ENCODE measurements at places on chromosomes 4 and X.

DNA sequence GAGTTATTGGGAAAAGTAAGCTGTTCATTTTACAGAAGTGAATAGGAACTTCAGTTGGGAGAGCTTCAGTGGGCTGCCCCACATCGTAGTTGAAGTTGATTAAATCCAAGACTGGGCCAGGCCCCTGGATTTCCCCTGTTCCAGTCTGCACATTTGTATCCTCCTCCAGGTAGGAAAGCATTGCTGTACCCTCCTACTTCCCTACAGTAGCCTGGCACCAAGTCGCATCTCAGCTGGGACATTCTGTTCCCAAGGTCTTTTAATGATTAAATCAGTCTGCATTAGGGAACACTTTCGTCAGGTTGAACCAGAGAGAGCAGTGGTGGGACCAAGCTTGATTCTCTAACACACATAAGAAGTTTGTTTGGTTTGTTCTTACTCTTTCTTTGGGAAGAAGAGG lies 165.8 kb upstream of the PPARGC1A start:
- no peak for DNase-seq

DNA sequence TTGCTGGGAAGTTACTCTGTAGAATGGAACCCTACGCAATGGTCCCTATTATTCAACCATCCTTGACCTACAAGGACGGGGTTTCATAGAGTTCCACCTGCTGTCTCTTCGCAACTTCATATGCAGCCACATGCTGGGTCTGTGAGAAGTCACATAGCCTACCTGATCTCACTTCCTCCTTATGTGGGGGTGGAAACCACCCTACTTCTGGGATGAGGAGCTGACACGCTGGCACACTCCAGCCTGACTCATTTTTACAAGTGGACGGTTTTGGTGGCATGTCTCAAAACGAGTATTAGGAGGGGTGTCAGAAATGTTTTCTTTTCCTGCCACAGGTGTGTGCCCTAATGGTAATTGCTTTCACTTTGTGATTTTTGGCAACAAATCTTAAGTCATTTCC lies 36.8 kb upstream of the ARSD start:
- DNase-seq, result no peak

DNA sequence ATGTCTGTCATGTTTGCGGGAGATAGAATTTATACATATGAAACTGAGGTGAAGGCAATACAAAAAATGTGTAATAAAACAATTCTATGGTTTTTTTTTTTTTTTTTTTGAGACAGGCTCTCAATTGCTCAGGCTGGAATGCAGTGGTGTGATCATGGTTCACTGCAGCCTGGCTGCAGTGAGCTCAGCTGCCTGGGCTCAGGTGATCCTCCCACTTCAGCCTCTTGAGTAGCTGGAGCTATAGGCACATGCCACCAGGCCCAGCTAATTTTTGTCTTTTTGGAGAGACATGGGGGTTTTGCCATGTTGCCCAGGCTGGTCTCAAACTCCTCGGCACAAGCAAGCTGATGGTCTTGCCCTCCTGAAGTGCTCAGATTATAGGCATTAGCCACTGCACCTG lies 10.1 kb downstream of the RADX start:
- no peak for DNase-seq

- DNase-seq, result peak; percentile 21
These were observed 69.5 kb downstream of the PDE5A start for GRCh38 chr4:119559044-119559647.

- peak; percentile 33 for DNase-seq
These were observed 120.3 kb downstream of the RASL11B start for GRCh38 chr4:52982255-52982945.

DNA sequence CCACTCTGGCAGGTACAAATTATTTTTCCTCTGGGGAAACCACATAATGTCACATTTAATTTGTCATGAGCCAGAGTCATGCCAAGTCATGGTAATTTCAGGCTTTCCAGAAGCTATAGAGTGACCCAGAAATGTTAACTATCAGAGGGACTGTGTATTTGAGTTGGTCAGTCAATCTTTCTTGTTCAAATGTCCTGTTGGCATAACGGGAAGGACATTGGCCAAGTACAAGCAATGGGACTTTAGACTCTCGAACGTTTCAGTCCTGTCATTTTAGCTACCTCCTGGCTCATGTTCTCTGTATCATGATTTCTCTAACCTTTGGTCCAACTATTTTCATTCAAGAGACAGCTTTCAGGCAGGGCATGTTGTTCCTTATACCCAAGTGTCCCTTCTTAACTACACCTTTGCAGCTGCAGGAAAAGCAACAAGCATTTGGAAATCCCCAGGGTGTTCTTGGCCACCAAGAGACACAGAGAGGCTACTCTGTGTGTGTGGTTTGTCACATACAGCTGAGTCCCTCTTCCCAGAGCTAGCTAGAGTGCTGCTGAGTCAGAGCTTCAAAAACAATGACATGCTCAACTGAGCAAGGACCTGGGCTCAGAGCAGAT lies 142.6 kb downstream of the EGF start:
- DNase-seq, result no peak

DNA sequence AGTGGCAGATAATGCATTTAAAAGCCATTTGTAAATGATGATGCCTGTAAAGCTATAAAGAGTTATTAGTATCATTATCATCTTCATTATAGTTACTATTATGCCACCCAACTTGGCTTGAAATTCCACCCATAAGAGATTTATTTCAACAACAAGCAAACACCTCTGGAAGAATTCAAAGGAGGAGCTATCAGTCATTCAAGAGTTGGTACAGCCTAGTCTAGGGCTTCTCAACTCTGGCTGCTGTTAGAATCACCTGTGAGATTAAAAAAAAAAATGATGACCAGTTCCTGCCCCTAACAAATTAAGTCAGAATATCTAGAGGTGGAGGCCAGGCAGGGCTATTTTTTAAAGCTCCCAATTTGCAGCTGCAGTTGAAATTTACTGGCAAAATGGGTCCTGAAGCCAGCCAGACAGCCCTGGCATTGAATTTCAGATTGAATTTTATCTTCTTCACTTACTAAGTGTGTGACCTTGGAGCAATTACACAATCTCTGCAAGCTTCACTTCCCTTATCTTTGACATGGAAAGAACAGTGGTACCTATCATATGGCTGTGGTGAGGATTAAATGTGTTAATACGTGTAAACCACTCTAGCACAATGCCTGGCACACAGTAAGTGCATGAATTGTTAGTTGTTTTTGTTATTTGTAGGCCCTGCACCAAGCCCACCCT lies 52.9 kb upstream of the EDA start:
- no peak for DNase-seq

GRCh38 chr4:38691251-38692008 lies 27.4 kb downstream of the KLF3 start:
- DNase-seq, result no peak

GRCh38 chr4:109998867-109999584 lies 86.3 kb downstream of the EGF start:
- DNase-seq, result peak; percentile 53

GRCh38 chrX:105136786-105137185 lies 83.7 kb downstream of the TEX13A start:
- DNase-seq, result peak; percentile 5

DNA sequence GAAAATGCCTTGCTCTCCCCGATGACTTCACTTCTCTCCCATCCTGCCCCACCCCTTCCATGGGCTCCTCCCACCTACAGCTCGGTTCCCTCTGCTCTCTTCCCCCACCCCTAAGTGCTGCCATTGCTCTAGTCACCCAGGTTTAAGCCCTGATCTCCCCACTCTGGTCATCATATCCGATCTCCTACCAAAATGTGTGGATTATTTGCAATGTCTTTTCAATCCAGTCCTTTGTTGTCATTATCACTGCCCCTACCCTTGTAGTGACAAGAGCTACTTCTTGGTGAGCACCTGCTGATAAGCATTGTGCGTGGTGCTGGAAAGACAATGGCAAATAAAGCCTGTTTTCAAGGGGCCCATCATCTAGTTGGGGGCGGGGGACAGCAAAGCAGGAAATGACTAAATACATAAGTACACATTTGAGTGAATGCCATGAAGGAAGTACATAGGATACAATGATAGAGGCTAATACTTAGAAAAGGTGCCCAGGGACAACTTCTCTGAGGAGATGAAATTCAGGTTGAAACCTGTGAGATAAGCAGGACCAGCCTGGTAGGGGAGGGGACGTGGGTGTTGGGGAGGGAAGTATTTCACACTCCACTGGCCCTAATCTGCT lies 63.8 kb downstream of the DLG3 start:
- no peak for DNase-seq

DNA sequence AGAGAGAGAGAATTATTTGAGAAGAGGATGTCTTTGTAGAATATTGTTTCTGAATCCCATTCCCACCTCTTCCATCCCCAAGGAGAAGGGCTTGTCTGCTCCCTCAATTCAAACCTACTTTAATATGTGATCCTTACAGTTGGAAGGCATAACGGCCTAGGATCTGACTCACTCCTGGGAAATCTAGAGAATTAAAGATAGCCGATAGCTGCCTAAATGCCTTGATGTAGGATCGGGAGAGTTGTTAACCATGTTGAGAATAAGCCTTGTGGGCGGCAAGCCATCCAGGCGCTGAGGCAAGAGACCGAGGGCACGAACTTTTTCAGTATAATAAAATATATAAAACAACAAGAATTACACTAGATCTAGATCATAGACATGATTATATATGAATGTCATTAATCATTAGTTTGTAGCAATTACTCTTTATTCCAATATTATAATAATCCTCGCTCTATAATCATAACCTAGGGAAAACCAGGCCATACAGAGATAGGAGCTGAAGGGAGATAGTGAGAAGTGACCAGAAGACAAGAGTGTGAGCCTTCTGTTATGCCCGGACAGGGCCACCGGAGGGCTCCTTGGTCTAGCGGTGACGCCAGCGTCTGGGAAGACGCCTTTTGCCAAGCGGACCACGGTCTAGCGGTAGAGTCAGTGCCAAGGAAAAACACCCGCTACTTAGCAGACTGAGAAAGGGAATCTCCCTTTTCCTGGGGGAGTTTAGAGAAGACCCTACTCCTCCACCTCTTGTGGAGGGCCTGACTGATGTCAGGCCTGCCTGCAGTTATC lies 13.5 kb downstream of the EMCN start:
- DNase-seq, result no peak

- DNase-seq, result no peak
These were observed 28.9 kb upstream of the MID1 start for GRCh38 chrX:10649265-10649664.

- DNase-seq, result no peak
These were observed 3.0 kb downstream of the PDLIM3 start for GRCh38 chr4:185532293-185532692.

DNA sequence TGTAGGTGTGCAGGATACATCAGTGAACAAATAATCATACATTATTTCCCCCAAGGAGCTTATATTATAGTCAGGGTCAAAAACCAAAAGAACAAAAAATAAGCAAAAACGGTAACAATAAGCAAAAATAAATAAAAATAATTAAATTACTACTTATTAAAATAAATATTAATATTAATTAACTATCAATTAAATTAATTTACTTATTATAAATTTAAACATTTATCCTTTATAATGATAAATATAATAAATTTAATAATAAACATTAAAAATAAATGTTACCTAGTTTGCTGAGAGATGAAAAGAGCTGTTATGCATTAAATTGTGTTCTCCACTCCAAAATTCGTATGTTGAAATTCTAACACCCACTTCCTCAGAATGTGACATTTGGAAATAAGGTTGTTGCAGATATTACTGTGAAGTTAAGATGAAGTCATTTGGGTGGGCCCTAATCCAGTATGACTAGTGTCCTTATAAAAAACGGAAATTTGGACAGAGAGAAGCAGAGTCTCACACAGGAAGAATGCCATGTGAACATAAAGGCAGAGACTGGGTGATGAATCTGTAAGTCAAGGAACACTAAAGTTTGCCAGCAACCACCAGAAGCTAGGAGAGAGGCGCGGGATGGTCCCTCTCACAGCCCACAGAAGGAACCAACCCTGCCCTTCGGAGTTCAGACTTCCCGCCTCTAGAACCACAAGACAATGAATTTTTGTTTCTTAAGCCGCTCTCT lies 67.2 kb upstream of the IBSP start:
- DNase-seq, result no peak

GRCh38 chr4:8343967-8344331 lies 74.4 kb downstream of the HTRA3 start:
- DNase-seq, result no peak

DNA sequence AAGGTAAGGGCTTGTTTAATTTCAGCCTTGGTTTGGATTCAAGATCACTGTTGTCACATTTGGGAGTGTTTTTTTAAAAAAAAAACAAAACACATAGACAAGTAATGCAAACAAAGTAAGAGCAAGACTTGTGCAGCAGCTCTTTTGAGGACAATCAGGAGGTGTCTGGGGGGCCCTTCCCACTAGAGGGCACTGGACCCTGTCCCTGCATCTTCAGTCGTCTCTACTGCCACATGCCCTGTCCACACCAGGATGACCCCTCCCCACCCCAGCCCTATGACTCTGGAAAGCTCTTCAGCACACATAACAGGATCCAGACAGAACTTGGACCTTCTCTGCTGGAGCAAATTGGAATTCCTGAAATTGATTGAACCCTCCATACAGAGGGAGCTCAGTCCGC lies 71.0 kb downstream of the USP46 start:
- DNase-seq, result peak; percentile 11

GRCh38 chrX:114615765-114616164 lies 31.9 kb downstream of the HTR2C start:
- DNase-seq, result no peak

All from RWPE1 (cell line).